HT-29 (cell line): ENCODE measurements at places on chromosomes 12 and 14. TPM values are rescaled to one million over a fixed set of nuclear protein-coding genes. Genes with fewer than 3 reads are reported as not detected.

DNA sequence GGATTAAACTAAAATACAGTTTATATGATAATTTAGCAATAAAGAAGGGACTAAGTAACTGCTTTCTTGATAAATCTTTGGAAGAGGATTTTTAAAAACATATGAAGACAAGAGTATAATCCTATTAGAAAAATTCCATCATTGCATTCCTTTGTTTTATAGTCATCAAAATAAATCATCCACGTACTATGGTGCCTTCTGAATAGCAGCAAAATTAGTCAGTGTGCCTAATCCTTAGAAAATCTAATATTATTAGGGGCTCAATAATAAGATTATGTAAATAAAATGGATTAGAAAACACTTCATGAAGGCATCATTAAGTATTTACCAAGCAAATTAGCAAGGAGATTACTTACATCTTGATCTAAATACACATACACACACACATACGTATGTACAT, 102.1 kb downstream of the KCNH5 start:
- no peak for DNase-seq

The SDR9C7 gene
- total RNA-seq: not detected in 2 replicates

- no peak for DNase-seq
These were observed 17.7 kb upstream of the LRP1-AS start for GRCh38 chr12:57164966-57165625.

DNA sequence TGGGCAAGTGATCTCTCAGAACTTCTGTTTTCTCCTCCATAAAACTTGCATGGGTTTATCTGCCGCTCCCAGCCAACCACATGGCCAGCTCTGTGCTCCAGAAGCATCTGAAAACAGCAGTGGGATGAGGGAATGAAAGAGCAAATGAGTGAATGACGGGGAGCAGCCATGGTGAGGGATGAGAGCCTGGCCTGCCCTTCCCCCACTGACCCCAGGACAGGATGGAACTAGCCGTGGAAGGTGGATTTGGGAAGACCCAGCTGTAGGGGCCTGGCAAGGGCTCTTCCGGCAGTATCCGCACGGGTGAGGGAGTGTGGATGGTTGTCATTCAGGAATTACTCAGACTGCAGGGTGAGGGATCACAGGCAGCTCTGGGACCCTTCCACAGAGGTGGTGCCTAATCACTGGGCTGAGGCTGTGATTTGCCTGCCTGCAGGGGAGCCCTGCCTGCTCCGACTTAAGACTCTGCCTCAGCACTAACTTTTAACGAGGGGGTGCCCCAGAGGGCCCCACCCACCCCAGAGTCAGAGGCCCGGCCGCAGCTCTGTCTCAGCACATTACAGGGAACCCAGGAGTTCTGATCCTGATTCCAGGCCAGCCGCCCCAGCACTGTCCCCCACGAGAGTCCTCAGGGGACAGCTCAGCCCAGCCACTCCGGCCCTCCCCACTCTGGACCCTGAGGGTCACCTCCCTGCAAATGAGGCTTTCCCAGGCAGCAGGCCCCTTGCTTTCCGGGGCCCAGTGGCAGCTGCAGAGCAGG, 136.8 kb upstream of the C14orf180 start:
- no peak for DNase-seq

- no peak for DNase-seq
These were observed 39.3 kb downstream of the SNRPF start for GRCh38 chr12:95898081-95898480.

DNA sequence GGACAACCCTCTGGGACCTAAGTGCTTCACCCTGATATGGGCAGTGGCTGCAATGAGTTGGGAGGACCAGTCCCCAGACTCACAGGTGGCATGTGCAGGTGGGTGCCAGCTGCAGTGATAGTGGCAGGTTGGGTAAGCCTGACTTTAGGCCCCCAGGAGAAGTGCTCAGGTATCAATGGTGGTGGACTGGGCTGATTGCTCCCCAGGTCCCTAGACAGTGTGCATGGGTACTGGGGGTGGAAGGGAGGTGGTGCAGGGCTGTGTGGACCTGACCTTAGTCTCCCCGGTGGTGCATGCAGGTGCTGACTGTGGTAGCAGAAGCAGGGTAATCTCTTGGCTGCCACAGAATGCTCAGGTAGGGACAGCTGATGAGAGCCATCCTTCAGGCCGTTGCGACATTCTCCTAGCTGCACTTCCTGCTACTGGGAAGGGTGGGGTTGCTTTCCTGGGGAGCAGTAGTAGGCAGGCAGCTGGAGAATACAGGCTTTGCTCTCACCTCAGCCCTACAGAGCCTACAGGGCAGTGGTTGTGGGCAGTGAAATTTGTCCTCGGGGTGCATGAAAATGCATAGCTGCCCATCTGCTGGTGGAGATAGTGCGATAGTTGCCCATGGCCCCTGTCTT, 33.3 kb upstream of the CCND2 start:
- DNase-seq: no peak

The TXNDC16 gene
- total RNA-seq: 1.0 and 1.2 TPM in 2 replicates

GRCh38 chr14:42110167-42110566, 503.5 kb downstream of the LRFN5 start:
- DNase-seq: peak; percentile 39

DNA sequence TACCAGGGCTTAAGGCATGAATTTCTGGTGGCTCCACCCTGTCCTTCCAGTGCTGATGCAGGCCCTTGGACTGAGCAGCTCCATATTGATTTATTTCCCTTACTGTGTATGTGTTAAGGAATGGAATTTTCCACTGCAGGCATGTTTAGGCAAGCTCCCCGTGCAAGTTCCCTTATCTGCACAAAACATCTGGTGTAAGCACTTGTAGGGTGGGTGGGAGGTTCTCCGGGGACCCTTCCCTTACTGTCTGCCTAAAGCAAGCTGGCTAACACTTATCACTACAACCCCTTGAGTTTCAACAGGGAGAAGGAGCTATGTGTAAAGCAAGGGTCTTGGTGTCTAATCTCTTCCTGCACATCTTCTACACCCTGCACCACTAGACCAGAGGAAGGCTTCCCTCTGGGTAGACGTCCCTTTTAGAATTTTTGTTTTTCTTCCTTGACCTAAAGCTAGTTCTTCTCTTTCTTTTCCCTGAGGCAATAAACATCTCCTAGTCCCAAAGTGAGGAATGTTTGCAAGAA, 22.0 kb upstream of the DRAM1 start:
- no peak for DNase-seq

DNA sequence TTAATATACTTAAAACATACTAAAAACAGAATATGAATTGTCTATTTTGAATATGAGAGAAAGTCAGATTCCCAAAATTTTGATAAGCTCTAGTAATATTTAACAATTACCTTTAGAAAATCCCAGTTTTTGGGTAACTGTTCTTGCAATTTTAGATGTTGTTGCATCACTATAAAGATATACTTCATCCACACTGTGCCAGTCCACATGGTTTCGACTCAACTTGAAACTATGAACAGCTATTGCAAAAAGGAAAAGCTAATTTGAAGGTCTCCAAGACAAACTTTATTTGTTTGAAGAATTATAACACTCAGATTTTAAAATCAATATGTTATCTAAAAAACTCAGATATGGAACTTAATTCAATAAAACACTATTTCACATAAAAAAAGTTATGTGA, 59.9 kb downstream of the DDHD1 start:
- DNase-seq: no peak

- DNase-seq: no peak
These were observed 5.2 kb downstream of the KCNJ8 start for GRCh38 chr12:21769307-21769706.

The HNF1A gene
- total RNA-seq: 31.1 and 41.7 TPM in 2 replicates

- DNase-seq: no peak
These were observed 48.7 kb upstream of the GARIN2 start for GRCh38 chr14:67140556-67140955.

DNA sequence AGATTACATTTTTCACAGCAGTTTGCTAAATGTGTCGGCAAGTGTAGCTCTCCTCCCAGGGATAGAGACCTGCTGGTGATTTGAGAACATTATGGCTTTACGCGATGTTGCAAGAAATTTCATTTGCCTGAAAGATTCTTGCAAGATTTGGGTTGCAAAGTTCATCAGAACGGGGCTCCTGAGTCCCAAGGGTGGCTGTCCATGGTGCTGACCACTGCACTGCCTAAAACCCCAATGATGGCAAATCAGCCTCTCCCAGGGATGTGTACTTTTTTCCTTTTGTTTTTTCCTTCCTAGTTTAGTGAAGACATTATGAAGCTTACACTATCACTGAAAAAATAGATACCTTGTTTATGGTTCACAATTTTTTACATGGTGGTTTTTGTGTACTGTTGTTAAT, 85.4 kb downstream of the WSCD2 start:
- DNase-seq: peak; percentile 29

DNA sequence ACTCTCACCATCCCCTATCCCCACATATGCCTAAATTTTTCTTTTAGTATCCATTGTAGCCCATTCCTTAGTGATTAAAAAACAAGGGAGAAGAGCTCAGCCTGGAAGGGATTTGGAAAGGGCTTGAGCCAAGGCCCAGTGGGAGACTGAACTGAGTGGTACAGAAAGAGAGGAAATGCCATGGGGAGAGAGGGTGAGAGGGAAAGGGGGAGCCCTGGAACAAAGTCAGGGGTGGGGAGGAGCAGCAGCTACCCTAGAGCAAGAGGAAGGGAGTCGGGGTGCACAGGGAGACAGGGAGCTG, 2.6 kb upstream of the ATN1 start:
- no peak for DNase-seq

- DNase-seq: no peak
These were observed 85.7 kb downstream of the AKAP6 start for GRCh38 chr14:32414808-32415255.

DNA sequence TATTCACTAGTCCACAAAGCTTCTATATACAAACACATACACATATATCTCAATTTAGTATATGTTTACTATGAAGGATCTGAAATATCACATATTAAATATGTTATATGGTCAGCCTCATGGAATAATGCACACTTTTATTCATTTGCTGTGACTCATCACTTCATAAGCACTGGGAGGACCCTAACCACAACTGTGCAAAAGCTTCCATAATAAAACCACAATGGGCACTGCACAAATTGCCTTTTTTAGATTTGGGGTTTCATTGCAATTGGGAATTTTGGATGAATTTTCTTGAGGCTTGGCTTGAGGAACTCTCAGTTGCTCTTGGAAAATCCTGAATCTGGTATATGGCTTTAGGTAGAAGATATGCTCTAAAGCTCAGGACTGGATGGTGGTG, 399.4 kb downstream of the C12orf75 start:
- no peak for DNase-seq

- DNase-seq: no peak
These were observed 20.0 kb upstream of the SOCS2 start for GRCh38 chr12:93552427-93552826.

DNA sequence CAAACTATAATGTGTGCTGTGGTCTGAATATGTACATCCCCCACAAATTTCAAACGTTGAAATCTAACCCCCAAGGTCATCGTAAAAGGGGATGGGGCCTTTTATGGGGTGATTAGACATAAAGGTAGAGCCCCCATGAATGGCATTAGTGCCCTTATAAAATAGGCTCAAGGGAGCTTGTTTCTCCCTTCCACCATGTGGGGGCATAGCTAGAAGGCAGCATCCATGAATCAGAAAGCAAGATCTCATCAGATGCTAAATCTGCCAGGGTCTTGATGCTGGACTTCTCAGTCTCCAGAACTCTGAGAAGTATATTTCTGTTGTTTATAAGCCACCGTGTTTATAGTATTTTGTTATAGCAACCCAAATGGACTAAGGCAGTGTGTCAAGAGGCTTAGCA, 33.4 kb upstream of the IGF1 start:
- DNase-seq: no peak

- no peak for DNase-seq
These were observed 1134.4 kb downstream of the GALC start for GRCh38 chr14:86858591-86858990.

The CMA1 gene
- not detected in 2 replicates for total RNA-seq

GRCh38 chr14:105015242-105015641, 5.6 kb downstream of the CDCA4 start:
- DNase-seq: no peak

DNA sequence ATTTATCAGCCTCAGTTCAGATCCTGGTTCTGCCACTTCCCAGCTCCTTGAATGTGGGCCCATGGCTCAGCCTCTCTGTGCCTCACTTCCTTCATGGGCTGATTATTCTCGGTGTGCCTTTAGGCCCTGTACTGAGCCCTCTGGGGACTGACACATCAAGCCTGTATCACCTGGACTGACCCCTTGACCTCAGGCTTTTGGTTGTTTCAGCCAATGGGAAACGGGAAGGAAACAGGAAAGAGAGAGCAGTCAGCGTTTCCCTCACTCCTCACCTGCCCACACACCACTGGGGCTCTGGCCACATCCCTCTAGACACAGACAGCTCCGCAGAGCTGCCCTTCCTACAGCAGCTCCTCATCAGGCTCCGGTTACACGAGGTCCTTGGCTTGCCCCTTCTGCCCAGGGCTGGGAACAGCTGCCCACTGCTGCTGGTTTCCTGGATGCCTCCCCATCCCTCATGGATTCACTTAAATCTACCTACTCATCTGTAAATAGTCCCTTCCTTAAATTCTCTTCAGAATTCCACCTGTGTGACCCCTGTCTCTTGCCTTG, 37.0 kb upstream of the ITPR2 start:
- DNase-seq: no peak

DNA sequence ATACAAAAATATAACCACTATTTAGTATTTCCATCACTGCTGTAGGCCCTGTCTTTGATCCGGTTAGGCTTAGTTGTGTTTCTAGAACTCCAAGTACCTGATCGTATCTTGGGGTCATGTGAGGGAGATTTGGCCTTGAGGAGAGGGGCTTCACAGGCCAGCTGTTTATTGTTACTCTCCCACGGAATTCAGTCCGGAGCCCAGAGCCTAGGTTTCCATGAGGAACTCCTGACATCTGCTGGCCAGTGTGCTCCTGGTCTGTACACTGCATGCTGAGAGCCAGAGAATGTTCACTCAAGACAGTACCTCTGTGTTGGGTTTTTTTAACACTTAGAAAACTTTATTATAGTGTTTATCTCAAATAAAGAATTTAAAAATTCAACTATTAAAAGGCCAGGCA, 341.0 kb upstream of the TMEM132C start:
- DNase-seq: peak; percentile 21

- no peak for DNase-seq
These were observed 18.1 kb downstream of the BEGAIN start for GRCh38 chr14:100568998-100569733.

GRCh38 chr12:90924406-90924805, 30.6 kb downstream of the CCER1 start:
- DNase-seq: no peak

The LMO3 gene
- not detected in 2 replicates for total RNA-seq

DNA sequence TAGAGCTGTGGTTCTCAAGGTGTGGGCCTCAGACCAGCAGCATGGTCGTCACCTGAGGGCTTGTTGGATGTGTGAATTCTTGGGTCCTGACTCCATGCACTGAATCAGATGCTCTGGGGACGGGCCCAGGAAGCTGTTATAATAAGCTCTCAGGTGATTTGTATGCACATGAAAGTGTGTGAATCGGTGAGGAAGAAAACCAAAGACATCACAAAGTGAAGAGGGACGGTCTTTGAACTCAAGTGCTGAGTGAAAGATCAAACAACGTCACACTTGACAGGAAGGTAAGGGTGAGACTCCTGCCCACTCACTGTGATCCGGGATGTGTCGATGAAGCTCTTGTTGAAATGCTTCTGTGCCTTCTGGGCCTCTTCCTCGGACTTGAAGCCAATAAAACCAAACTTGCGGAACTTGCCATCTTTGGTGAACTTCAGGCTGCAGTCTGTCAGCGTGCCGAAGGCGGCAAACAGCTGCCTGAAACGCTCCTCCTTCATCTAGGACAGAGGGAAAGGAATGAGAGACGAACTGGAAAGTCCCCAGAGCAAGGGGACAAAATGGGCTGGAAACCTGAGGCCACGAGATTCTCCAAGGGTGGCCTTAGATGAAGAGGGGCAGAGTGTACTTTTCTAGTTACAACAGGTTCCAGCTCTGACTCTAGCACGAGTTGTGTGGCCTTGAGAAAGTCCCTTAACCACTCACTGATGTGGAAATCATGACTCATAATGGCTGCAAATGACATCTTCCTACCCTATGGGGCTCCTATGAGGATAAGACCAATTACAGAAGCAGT, 4.0 kb downstream of the RBM19 start:
- DNase-seq: no peak
